Upper lobe of right lung (tissue), 1 donor: ENCODE measurements at places on chromosomes 2 and 18. TPM values are rescaled to one million over a fixed set of nuclear protein-coding genes. Genes with fewer than 3 reads are reported as not detected.

Gene FOXI3
- total RNA-seq: not detected

Gene CHRNA1
- total RNA-seq: 0.52 TPM

DNA sequence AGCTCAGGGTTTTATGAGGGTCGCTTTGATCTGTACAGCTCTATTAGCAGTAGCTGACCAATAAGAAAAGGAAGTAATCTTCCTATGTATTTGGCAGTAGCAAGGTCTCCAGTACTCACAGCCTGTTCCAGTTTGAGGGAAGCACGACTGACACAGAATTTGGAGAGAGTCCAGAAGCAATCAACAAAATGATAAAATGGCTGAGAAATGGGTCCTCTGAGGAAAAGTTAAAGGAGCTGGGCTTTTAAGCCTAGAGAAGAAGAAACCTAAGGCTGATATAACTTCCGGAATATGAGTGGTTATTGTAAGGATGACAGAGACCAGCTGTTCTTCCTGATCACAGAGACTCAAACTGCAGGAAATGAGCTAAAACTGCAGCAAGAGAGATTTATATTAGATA, 382.8 kb downstream of the GPD2 start:
- H3K36me3 ChIP-seq: no peaks in the 10 kb centered on the region
- no peaks in the 10 kb centered on the region for H3K27me3 ChIP-seq

DNA sequence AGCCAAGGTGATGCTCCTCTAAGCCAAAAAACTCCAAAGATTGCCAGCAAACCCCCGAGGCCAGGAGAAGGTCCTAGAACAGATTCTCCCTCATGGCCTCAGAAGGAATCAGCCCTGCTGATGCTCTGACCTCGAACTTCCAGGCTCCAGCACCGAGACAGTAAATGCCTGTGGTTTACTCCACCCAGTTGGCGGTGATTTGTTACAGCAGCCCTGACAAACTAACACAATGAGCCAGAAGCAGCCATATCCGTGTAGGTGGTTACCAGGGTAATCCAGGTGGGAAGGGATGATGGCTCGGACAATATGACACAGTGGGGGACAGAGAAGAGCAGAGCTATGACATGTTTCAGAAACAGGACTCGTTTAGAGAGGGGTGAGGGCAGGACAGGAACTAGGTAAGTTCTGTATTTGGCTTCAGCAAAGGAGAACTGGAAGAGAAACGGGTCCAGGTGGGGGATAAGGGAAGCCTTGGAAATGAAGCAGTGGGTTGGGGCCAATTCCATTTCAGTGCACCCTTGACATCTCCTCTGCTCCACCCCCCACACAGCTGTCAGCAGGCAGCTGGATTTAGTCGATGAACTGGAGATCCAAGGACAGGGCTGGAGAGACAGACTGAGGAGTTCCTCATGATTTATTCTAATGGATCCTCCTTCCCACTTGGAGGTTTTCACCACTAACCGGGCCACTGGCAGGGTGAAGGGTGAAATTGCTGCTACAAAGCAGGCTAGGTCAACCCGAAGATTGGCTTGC, 179.7 kb upstream of the SH3BP4 start:
- no peaks in the 10 kb centered on the region for H3K27me3 ChIP-seq
- no peak overlapping the region for H3K27ac ChIP-seq
- H3K4me1 ChIP-seq: peaks cover 6% of the 10 kb centered on the region

DNA sequence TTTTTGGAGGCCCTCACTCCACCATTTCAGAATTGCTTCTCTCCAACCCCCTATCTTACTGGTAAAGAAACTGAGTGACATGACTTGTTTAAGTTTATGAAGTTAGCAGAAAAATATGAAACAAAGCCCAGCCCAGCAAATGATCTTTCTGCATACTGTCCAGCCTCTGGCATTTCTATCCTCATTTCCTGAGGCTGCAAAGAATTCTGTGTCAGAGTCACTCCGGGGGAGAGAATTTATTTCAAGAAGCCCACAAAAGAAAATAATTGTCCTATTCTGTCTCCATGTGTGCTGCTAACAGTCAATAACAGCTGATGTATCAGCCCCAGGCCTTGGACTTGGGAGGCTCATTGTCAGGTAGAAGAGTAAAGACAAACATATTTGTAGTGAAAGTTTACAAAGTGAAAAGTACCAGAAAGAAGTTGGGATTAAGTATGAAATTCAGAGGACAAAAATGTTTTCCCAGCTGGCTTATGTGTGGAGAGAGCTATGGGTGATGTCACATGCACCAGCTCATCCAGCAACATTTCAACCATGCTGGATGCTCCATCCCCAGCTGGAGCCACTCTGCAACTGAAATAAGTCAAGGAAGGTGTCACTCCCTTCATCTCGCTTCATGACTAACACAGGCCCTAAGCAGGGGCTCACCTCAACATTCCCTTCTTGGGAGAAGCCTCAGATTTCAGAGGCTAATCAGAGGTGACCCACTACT, 42.3 kb downstream of the TRABD2A start:
- no peaks in the 10 kb centered on the region for H3K36me3 ChIP-seq
- no peaks in the 10 kb centered on the region for H3K4me1 ChIP-seq
- no peak for DNase-seq
- H3K27ac ChIP-seq: no peak overlapping the region

- no peaks in the 10 kb centered on the region for H3K27me3 ChIP-seq
- no peak for DNase-seq
- no peak overlapping the region for H3K27ac ChIP-seq
- H3K36me3 ChIP-seq: no peaks in the 10 kb centered on the region
- peaks cover 14% of the 10 kb centered on the region for H3K4me1 ChIP-seq
Observed at GRCh38 chr2:27885234-27885633, 5.0 kb downstream of the RBKS start.

- H3K4me1 ChIP-seq: no peaks in the 10 kb centered on the region
- no peaks in the 10 kb centered on the region for H3K36me3 ChIP-seq
- no peak for DNase-seq
- H3K4me3 ChIP-seq: no peak overlapping the region
Observed at GRCh38 chr2:46689993-46690392, 210.6 kb downstream of the TMEM247 start.

DNA sequence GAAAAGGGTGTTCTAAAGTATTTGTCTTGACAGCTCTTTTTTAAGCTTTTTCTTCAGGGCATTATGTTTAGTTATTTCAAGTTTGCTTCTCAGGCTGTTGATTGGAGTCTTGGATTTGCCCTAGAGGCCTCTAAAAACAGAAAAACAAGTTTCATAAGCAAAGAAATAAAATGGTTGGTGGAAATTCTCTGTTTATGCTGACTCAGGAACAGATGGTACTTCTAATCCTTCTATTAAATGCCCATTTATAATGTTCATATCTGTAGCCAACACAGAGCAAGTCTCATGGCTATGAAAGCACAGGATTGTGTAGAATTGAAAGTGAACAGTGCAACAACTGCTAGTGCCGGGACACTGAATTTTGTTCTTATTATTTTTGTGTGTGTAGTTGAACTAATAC, 60.4 kb downstream of the KCNJ3 start:
- no peak overlapping the region for H3K27ac ChIP-seq
- H3K4me1 ChIP-seq: no peaks in the 10 kb centered on the region
- no peaks in the 10 kb centered on the region for H3K27me3 ChIP-seq
- no peak overlapping the region for H3K4me3 ChIP-seq

GRCh38 chr2:171146633-171147032, 14.1 kb downstream of the TLK1 start:
- no peak for DNase-seq
- H3K4me3 ChIP-seq: no peak overlapping the region
- no peak overlapping the region for H3K27ac ChIP-seq
- no peaks in the 10 kb centered on the region for H3K27me3 ChIP-seq
- no peaks in the 10 kb centered on the region for H3K36me3 ChIP-seq

- H3K4me1 ChIP-seq: no peaks in the 10 kb centered on the region
- H3K27me3 ChIP-seq: no peaks in the 10 kb centered on the region
- no peaks in the 10 kb centered on the region for H3K36me3 ChIP-seq
Observed at GRCh38 chr2:162196638-162197037, 44.6 kb upstream of the GCG start.

DNA sequence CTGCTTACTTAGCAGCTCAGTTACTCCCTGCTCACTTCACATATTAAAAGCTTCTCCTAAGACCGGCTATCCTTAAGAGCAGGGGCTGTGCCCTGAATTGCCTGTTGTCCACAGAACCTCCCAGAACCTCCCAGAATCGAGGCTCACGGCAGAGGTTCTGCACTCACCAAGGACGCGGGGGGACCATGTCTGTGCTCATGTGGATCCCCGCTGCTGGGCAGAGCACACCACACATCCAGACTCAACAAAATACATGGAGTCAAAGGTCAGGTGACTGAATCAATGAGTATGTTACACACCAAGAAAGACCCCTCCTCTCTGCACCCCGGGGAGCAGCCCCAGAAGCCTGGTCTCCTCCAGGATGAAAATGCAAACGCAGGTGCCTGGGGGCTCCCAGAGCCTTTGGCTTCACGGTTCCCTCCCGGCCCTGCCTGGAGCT, 149.0 kb downstream of the MBP start:
- peak; percentile 51 for DNase-seq
- H3K4me1 ChIP-seq: peaks cover 8% of the 10 kb centered on the region
- H3K4me3 ChIP-seq: no peak overlapping the region
- no peaks in the 10 kb centered on the region for H3K27me3 ChIP-seq
- no peak overlapping the region for H3K27ac ChIP-seq

DNA sequence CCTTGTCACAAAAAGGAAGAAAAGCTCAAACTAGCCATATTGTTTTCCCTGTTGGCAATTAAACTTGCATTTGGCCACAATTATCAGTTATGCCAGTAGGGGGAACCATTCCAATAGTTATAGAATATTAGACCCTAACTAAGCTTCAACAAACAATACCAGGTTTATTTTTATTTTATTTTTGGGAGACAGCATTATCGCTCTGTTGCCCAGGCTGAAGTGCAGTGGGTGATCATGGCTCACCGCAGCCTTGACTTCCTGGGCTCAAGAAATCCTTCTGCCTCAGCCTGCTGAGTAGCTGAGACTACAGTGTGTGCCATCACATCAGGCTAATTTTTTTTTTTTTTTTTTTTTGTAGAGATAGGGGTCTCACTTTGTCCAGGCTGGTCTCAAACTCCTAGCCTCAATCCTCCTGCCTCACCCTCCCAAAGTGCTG, 102.1 kb downstream of the ATAD2B start:
- no peak overlapping the region for H3K27ac ChIP-seq
- peaks cover 31% of the 10 kb centered on the region for H3K36me3 ChIP-seq
- H3K27me3 ChIP-seq: no peaks in the 10 kb centered on the region
- no peaks in the 10 kb centered on the region for H3K4me1 ChIP-seq
- no peak for DNase-seq

DNA sequence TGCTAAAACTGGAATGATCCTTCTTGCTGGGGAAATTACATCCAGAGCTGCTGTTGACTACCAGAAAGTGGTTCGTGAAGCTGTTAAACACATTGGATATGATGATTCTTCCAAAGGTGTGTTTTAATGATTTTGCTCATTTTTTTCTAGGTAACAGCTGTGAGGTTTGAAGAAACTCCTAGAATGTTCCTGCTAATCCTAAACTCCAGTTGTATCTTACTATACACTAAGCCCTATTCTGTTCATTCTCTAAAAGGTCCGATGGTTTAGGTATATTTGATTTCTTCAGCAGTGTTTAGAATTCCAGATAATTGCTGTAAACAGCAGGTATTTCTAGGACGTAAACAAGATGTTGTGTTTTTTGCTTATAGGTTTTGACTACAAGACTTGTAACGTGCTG, 2.3 kb downstream of the MAT2A start:
- no peaks in the 10 kb centered on the region for H3K27me3 ChIP-seq
- peaks cover 44% of the 10 kb centered on the region for H3K4me1 ChIP-seq
- H3K4me3 ChIP-seq: peak overlapping the region; percentile 97
- peaks cover 56% of the 10 kb centered on the region for H3K36me3 ChIP-seq
- H3K27ac ChIP-seq: no peak overlapping the region

GRCh38 chr18:56083523-56084287, 495.7 kb upstream of the TCF4 start:
- H3K4me3 ChIP-seq: no peak overlapping the region
- H3K4me1 ChIP-seq: peaks cover 10% of the 10 kb centered on the region
- H3K27me3 ChIP-seq: no peaks in the 10 kb centered on the region
- no peak for DNase-seq

- no peak for DNase-seq
- H3K4me1 ChIP-seq: no peaks in the 10 kb centered on the region
- no peaks in the 10 kb centered on the region for H3K36me3 ChIP-seq
- H3K27me3 ChIP-seq: no peaks in the 10 kb centered on the region
- H3K27ac ChIP-seq: no peak overlapping the region
Observed at GRCh38 chr2:20139407-20140172, 85.3 kb downstream of the SDC1 start.

DNA sequence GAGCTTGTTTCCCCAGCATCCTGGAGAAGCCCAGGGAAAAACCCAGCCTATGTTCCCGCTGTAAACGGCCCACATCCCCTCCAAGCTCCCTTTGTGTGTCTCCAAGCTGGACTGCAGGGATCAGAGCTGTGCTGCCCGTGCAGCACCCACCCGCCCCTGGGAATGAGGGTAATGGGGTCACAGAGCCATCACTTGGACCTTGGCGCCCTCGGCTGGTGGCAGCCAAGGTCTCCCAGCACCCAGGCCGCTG, 670 bp upstream of the INPP5D start:
- H3K4me3 ChIP-seq: peak overlapping the region; percentile 61
- H3K36me3 ChIP-seq: no peaks in the 10 kb centered on the region
- no peaks in the 10 kb centered on the region for H3K27me3 ChIP-seq

Gene FBXO41
- total RNA-seq: 2.1 TPM

- no peak overlapping the region for H3K4me3 ChIP-seq
- H3K4me1 ChIP-seq: no peaks in the 10 kb centered on the region
- H3K36me3 ChIP-seq: no peaks in the 10 kb centered on the region
- H3K27me3 ChIP-seq: no peaks in the 10 kb centered on the region
Observed at GRCh38 chr2:5484868-5485267, 207.3 kb upstream of the SOX11 start.

DNA sequence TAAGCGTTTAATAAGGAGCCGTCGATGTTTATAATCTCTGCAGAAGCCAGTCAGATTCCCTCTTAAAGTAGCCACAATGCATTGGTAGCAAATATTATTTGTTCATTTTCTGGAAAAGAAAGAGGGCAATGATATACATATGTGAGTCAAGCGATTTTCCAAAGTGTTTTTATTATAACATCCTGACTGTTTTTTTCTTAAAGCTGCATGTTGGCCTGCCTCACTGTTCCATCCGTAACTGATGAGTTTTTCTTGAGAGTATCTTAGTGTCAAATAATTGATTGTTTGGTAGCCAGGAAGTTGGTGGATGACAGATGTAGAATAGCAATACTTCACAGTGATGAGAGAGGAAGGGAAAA, 3.7 kb downstream of the TSHZ1 start:
- DNase-seq: no peak
- H3K27ac ChIP-seq: no peak overlapping the region
- peaks cover 59% of the 10 kb centered on the region for H3K4me1 ChIP-seq
- H3K4me3 ChIP-seq: peak overlapping the region; percentile 76
- no peaks in the 10 kb centered on the region for H3K36me3 ChIP-seq

DNA sequence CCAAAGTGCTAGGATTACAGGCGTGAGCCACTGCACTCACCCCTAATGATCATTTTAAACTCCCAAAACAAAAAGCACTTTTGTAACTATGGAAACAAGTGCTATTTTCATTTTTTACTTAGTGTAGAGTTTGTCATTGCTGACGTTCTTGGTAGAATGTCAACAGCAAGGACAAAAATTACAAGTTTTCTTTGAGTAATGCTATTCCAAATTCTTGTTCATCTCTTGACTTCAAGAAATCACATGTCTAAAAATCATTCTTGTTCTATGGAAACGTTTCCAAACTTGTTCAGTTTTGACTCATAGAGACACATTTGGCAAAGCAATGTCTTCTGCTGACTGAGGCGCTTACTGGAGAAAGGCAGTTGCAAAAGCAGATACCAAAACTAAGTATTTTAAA, 82.6 kb downstream of the MBP start:
- DNase-seq: no peak
- no peak overlapping the region for H3K4me3 ChIP-seq
- H3K4me1 ChIP-seq: peaks cover 22% of the 10 kb centered on the region
- peaks cover 20% of the 10 kb centered on the region for H3K36me3 ChIP-seq
- H3K27me3 ChIP-seq: no peaks in the 10 kb centered on the region
